ENCODE measurements at places on chromosomes 7 and 10. TPM values are rescaled to one million over a fixed set of nuclear protein-coding genes. Genes with fewer than 3 reads are reported as not detected.

DNA sequence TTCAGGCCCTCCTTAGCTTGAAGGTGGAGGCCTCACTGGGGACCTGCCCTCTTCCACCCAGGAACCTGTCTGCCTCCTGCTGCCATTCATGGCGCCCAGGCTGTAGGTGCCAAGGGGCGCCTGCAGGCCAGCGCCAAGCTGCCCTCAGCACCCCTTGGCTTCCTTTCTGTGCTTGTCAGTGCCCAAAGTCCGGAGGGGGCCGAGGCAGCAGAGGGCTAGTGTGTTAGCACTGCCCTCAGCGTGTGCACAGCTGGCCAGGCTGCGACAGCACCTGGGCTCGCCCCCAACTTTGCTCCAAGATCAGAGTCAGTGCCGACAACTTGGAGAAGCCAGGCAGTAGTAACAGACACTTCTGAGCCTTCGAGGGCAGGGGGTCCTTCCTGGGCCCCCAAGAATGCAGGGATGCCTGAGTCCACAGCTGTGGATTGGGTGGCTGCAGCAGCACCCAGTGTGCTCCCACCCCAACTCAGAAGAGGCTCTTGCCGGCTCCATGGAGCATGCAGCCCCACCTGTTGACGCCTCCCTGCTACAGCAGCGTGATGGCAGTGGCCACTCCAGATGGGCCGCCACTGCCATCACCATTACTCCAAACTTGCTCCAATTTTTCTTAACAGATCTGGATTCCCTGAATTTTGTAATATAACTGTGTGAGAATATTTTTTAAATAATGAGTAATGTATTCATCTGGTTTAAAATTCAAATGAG is 41.7 kb downstream of the CACUL1 start:
- DNase-seq: peak; percentile 69

- no peak for DNase-seq
Observed at GRCh38 chr10:32692174-32692573, 246.2 kb downstream of the CCDC7 start.

DNA sequence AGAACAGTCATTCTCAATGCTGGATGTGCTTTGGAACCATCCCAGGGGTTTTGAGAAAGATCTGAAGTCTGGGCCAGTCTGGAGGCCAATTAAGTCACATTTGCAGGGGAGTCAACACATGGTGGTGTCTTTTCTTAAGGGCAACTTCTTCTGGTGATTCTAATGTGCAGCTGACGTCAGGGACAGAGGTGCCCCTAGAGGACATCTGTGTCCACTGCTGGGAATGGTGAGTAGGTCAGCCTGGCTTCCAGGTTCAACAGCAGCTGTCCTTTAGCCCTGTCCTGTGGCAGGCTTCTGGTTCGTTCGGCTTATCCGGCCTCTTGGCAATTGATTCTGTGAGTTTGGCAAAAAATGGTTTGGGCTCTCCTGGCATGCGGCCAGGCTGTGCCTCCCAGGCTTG is 269.7 kb upstream of the HABP2 start:
- no peak for DNase-seq

DNA sequence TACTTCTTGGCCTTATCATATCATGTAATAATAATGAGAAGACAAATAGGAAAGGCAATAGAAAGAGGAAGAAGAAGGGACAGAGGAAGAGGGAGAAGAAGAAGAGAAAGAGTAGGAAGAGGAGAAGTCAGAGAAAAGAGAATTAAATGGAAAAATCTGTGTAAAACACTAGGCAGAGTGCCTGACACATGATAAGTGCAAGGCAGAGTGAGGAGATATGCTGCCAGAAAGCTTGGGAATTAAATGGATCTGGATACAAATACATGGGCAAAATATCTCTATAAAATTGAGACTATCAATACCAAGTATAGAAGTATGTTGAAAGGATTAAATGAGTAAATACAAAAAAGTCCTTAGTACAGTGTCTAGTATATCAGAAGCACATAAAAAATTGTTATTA is 124.8 kb downstream of the CACNA2D1 start:
- no peak for DNase-seq

DNA sequence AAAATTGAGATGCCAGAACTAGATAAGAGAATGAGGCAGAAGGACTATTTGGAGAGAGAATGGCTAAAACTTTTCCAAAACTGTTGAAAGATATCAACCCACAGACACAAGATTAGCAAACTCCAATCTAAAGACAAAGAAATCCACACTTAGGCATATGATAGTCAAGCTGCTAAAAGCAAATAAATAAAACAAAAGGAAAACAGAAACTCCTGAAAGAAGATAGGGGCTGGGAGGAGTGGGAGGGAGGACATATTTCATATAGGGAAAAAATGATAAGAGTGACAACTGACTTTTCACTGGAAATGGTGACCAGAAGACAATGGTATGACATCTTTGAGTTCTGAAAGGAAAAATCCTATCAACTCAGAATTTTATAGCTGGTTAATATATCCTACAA is 105.4 kb upstream of the ADO start:
- DNase-seq: no peak

GRCh38 chr10:21427804-21428481 is 97.5 kb downstream of the SKIDA1 start:
- no peak for DNase-seq

DNA sequence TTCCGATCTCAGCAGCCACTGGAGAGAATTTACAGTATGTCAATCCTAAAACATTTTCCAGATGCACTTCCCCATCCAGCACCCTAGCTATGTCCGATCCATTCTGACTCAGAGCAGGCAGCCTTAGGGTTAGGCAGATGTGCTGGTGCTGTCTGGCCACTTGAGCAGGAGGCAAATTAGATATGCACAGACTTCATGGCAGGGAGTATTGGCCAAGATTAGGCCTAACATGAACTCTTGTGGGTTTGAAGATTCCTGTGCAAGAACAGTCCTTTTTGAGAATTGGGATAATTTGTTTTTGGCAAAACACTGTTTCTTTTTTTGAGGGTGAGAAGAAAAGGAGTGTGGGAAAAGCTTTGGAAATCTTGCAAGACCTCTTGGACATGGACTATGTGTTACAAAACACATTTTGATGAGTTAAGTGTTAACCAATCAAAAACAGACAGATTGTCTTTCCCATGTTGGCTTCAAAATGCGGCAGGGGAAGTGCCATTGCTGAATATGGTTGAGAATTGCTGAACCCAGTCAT is 218.6 kb upstream of the INHBA start:
- no peak for DNase-seq

- DNase-seq: no peak
Observed at GRCh38 chr7:157139111-157139809, 534 bp downstream of the UBE3C start.

DNA sequence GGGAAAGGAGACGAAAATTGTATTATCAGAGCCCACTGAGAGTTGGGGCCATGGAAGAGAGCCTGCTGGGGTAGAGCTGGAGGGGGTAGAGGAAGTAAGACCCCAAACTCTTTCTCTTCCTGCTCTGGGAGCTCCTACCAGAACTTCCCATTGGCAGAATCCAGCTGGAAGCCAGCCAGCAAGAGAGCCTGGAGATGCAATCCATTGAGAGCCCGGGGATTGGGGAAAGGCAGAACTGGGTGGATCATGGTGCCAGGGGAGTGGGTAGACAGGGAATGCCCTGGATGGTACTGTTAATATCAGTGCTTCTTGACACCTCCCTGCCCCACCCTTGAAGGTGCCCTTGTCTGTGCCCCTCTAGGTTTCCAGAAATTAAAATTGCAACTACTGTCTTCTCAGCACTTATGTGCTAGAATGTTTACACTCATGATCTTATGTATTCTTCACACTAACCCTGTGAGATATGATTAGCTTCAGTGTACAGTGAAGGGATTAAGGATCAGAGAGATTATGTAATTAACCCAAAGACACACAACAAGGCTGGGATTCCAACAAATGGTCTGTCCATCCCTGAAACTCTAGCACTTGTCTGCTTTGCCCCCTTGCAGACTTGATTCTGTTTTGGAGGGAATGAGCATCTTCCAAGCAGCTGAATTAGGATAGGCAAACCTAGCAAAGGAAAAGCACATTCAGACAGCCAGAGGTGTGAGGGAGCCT is 154.1 kb downstream of the C10orf105 start:
- no peak for DNase-seq

- DNase-seq: no peak
Observed at GRCh38 chr10:71719042-71719441, 536 bp downstream of the C10orf105 start.

GRCh38 chr7:153564391-153564790 is 487.8 kb upstream of the DPP6 start:
- DNase-seq: no peak

DNA sequence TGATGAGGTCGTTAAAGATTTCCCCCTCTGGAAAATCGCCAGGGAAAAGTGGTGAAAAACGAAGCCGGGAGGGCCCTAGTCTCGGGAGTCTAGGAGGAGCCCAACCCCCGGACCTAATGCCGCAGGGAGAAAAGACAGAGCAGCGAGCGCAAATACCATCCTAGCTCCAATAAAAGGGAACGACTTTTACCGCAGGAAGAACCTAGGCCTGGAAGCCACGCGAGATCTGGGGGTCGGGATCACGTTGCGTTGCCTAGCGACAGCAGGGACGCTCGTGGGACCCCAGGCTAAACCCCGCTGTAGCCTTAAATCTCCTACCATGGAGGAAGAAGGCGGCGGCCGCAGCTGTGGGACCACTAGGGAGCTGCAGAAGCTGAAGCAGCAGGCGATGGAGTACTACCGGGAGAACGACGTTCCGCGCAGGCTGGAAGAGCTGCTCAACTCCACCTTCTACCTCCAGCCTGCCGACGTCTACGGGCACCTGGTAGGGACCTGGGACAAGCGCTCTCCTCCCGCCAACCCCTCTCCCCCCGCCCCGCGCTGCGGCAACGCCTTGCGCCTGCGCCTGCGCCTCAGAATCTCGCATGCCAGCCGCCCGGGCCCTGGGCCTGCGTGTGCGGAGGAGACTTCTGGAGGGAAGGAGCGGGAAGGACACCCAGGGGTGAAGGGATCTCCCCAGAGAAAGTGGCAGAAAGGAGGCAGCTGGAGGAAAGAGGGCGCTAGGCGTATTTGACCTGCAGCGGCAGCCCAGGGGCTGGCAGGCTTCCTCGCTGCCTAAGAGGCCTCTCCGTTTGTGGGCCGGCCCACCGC is at the start of gene ENO4:
Gene ENO4 (plus strand): TSS at position 252 of the 810 bp plus-strand sequence. CDS start 68 bp downstream, at position 320.
- DNase-seq: peak; percentile 75

GRCh38 chr10:33783078-33783477 is 448.6 kb upstream of the NRP1 start:
- no peak for DNase-seq

DNA sequence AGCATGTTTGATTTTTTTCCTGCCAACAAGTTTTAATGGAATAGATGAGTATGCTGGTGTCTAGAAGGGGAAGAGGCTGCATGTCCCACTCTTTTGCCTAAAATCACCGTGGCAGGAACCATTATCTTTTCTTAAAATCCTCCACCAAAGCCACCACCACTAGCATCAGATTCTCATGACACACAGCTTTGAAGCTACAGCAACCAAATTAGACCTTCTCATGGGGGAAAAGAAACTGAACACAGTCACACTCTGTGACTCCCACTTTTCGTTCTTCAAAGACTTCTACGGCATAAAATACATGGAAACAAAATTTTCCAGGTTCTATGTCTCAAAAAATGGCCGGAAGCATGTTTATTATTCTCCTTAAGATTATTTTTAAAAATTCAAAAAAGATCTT is 81.8 kb downstream of the SGMS1 start:
- no peak for DNase-seq

DNA sequence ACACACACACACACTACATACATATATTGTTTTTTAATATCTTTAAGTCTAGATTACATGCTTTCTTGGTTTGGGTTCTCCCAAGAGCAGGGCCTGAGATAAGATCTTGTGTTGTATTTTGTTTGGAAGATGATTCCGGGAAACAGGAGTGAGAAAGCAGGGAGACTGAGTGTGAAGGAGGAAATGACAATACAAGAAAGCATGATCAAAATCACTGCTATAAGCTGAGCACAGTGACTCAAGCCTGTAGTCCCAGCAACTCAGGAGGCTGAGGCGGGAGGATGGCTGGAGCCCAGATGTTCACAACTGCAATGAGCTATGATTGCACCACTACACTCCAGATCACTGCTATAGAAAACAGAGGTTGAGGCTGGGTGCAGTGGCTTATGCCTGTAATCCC is 267.6 kb downstream of the SKIDA1 start:
- DNase-seq: no peak

Gene CTAGE4
- total RNA-seq: 9.8 TPM

Gene ADRA2A
- total RNA-seq: 7.3 TPM

Gene MRLN
- not detected for total RNA-seq

Gene NPFFR1
- 0.06 TPM for total RNA-seq

Gene TMEM229A
- total RNA-seq: 0.75 TPM

Gene AKR1D1
- total RNA-seq: not detected

Gene GIMAP6
- total RNA-seq: not detected

Gene AMPH
- 12.1 TPM for total RNA-seq

Gene CRYGN
- total RNA-seq: 1.0 TPM

Gene NXPH1
- total RNA-seq: 0.40 TPM

Gene PNLIPRP3
- total RNA-seq: not detected

All from H1 (cell line).